Cerebellum (tissue), 4 donors: ENCODE measurements at places on chromosomes 5 and 9. TPM values are rescaled to one million over a fixed set of nuclear protein-coding genes. Genes with fewer than 3 reads are reported as not detected.

PCDHB12 gene
- 18.0 TPM for total RNA-seq

FOCAD gene
- total RNA-seq, result 97.0 TPM

STPG3 gene
- total RNA-seq, result not detected

- DNase-seq, result no peak
Observed at GRCh38 chr5:77301447-77301883, 91.0 kb downstream of the PDE8B start.

DNA sequence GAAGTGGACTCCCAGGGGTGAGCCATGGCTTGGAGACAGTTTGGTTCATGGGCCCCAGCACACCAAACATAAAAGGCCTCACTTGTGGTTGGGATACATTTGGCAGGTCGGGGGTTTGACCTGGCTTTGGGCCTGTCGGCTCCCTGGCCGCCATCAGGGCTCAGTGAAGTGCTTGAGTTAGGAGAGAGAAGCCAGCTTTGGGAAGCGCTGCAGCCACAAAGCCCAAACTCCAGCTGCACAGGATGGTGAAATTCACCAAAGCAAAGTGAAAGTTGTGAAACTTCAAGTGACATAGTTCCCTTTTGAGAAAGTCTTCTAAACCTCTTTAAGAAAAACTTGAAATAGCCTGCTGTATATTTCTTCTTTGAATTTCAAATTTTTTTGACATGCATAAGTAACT, 27.5 kb downstream of the SLC46A2 start:
- DNase-seq, result no peak

DNA sequence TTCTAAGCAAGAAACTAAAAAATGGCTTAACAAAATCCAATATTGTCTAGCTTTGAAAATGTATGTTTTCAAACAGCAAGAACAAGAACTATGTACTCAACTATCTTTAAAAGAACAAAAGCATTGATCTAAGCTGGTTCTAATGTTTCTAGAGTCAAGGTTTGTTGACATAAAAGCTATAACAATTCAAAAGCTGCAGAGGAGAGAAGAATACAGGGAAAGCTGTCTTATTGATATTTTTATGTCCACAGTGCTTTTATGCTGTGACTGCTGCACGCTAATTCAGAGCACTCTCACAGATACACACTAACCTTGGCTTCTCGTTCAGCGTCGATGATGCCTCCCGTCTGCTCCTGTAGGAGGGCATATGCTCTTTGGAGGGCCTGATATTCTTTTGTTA, 129.5 kb upstream of the DPYSL3 start:
- DNase-seq, result no peak

DNA sequence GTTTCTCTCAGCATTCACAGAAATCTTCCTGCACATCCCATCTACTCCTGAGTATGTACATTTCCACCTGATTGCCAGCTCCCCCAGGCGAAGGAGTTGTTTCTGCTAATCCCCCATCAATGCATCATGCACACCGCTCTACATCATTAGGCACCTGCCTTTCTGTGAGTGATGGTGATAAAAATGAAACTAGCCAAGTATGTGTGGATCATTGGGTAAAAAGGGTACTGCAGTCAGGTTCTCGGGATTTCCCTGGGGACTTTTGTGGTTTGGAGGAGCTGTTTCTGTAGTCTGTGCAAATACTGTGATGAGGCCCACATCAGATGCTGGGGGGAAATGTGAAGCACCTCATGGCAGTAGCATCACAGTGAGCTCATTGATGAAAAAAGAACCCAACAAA, 30.4 kb downstream of the CAMK4 start:
- DNase-seq, result no peak

DNA sequence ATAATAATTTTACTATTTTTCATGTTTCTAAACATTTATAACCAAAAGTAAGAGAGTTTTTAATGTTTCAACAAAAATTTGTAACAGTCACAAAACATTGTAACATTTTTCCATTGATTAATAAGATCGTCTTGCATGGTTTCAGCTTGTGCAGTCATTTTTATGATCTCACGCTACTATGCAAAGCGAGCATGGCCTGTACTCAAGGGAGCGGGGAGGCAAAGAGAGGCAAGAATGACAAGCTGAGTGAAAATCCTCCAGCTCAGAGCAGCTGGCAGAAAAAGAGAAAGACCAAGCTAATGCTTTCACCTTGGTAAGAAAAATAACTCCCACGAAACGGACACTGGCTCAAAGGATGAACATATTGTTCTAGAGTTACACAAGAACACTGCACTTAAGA, 90.0 kb upstream of the SV2C start:
- DNase-seq, result no peak

GRCh38 chr9:104747565-104748358, at the start of gene NIPSNAP3A:
NIPSNAP3A (plus strand) TSS chr9:104747683; CDS start chr9:104747793, 110 bp downstream.
- DNase-seq, result peak; percentile 83

DNA sequence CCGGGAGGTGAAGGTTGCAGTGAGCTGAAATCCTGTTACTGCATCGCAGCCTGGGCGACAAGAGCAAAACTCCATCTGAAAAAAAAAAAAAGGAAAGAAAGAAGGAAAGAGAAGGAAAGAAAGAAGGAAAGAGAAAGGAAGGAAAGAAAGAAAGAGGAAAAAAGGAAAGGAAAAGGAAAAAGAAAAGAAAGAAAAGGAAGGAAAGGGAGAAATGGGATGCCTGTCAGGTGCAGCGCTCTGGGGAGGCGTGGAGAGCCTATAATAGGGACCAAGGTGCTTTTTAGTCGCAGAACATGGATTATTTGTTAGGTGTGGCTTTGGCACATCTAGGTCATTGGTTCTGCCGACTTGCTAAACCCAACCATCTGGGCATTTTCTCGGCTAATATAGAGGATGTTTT, 17.9 kb downstream of the EXOSC2 start:
- DNase-seq, result no peak

DNA sequence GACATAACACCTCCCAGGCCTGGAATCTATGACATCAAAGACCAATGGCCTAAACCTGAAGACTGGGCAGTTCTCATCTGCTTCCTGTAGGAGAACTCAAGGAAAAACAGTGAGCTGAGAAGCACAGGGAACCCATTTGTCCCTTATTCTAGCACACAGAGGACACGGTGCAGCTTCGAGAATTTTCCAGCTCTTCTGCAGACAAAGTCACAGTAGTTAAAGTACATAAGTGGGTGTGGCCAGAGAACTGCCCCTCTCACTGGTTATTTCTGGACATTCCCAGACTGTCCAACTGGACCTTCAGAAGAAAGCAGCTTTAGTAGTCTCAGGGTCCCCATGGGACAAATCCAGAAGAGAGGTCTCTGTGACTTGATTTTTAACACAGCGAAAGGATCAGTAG, 114.6 kb downstream of the KLHL3 start:
- no peak for DNase-seq

- no peak for DNase-seq
Observed at GRCh38 chr5:135425641-135426040, 21.5 kb downstream of the DCANP1 start.

GRCh38 chr5:139967353-139967752, 75.7 kb downstream of the NRG2 start:
- no peak for DNase-seq

- DNase-seq, result no peak
Observed at GRCh38 chr9:34493972-34494535, 28.7 kb downstream of the ENHO start.

- peak; percentile 63 for DNase-seq
Observed at GRCh38 chr5:159098603-159099436, 896 bp downstream of the EBF1 start.

- DNase-seq, result no peak
Observed at GRCh38 chr9:114678795-114679194, 3.2 kb downstream of the TEX48 start.
